CD4-positive, alpha-beta T cell treated with Interferon alpha-2 for 1 hour (primary cell): ENCODE measurements at places on chromosomes 4 and X.
A peak's percentile ranks its signal among the peaks of the same experiment; 100 is the strongest.

DNA sequence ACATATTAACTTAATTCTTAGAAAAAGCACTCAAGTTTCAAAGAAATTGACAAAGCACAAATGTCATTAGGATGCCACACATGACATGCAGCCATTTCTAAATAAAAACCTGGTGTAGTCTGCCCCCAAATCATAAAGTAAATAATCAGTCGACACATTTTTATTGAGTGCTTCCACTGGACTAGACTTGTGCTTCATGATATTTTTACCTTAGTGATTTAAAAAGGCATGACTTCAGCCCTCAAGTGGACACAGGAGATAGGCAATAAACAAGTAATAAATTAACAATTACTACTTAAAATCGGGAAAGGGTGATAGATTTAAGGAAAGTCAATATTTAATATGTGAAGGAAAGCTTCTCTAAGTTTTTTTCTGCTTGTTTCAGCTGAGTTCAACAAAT lies 7.6 kb downstream of the TRAM1L1 start:
- DNase-seq, result no peak

GRCh38 chr4:30924495-30924894 lies 204.3 kb downstream of the PCDH7 start:
- DNase-seq, result no peak

GRCh38 chr4:74157154-74157553 lies 764 bp upstream of the MTHFD2L start:
- no peak for DNase-seq

- DNase-seq, result no peak
Measured at GRCh38 chr4:66906314-66906713, 639.0 kb downstream of the CENPC start.

DNA sequence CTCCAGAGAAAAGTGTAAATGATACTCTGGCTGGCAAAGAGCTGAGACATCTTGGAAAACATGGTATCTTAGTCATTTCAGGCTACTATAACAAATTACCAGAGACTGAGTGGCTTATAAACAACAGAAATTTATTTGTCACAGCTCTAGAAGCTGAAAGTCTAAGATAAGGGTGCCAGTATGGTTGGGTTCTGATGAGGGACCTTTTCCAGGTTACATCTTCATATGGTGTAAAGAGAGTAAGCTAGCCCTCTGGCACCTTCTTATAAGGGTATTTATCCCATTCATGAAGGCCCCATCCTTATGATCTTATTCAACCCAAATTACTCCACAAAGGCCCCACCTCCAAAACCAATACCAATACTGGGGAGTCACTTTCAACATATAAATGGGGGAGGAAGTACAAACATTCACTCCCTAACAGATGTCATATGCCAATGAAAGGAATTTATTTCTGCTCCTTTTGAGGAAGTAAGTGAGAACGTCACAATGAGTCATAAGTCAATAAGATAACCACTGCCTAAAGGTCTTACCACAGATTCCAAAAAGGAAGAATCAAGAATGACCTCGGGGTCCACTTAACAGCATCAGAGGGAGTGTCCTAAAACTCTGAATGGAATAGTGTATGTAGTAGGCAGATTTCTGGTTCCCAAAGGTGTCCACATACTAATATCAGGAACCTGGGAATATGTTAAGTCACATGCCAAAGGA lies 246.6 kb downstream of the OPHN1 start:
- no peak for DNase-seq

DNA sequence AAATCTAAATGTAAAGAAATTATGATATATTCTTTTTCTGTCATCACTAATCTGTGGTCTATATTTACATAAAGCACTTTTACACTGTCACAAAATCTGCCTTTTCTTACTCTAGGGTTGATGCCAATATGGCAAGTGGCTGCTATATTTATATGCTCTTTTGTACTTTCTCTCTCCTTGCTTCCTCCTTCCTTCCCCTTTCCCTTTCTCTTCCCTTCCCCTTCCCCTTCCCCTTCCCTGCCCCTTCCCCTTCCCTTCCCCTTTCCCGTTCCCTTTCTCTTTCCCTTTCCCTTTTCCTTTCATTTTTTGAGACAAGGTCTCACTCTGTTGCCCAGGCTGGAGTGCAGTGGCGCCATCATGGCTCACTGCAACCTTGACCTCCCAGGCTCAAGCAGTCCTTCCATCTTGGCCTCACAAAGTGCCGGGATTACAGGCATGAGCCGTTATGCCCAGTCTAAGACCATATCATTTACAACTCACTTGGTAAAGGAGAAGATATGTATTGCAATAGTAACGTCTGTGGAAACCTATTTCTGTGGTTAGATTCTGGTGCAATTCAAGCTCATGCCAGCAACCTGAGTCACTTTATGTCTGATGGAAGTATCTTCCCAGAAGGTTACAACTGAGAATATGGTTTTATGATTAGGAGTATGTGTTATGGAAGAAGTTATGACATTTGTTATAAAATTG lies 13.9 kb upstream of the PLAC8 start:
- DNase-seq, result no peak

DNA sequence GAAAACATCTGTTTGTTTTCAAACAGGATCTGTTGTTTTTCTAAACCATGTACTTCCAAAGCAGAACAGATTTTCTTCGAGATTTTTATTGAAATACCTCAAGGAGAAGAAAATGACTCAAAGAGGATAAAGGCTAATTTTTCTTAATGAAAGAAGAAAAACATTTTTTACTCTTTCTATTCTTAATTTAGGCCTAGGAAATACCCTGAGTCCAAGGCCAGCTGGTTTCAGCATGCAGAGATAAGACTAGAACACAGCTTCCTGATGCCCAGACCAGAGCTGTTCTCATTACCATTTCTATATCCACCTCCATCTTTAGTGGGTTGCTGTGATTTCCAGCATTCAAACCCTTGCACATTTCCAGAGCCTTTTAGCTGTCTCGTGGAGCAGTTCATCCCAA lies 18.3 kb downstream of the GAB1 start:
- DNase-seq, result no peak

GRCh38 chr4:121998024-121998423 lies 46.2 kb upstream of the TRPC3 start:
- no peak for DNase-seq

DNA sequence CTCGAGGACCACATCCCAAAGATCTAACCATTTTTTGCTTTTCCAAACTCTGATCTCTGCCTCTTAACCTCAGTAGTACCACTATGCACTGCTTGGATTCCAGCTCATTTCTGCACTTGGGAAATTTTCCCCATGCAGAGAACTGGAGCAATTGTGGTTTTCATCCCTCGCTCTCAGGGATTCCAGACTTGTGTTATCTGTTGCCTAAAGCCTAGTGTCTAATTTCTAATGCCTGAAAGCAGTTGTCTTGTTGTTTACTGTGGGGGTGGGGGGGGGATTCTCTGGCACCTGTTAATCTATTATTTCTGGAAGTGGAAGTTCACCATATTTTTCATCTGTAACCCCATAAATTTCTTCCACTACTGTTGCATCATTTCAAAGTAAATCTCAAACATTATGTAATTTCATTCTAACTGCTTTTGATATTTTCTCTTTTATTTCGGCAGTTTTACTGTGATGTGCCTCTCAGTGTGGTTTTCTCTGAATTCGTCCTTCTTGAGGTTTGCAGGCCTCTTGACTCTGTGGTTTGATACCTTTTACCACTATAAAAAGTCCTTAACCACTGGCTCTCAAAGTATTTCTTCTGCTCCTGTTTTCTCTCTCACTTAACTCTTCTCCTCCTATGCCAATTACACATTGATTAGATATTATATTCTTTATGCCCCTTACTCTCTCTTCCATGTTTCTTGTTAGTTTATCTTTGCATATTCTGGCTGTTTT lies 205.6 kb upstream of the EOLA2 start:
- DNase-seq, result no peak

- DNase-seq, result no peak
Measured at GRCh38 chr4:181504924-181505323, 738.3 kb upstream of the TENM3 start.

GRCh38 chrX:15804563-15804962 lies 14.3 kb downstream of the ZRSR2 start:
- no peak for DNase-seq

DNA sequence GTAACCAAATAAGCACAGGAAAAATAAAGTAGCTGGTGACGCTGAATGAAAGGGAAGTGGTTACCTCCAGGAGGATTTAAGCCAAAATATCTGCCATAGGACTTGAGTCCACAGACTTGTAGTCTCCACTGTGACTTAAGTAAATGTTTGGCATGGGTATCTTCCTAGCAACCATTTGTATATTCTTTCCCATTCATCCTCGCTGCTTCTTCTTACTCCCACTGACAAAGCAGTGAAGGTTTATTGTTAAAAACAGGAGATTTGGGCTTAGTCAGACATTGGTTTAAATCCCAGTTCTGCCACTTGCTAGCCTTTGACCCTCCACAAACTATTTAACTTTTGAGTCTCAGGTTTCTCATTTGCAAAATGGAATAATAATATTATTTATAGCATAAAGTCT lies 22.3 kb downstream of the COL4A6 start:
- no peak for DNase-seq

DNA sequence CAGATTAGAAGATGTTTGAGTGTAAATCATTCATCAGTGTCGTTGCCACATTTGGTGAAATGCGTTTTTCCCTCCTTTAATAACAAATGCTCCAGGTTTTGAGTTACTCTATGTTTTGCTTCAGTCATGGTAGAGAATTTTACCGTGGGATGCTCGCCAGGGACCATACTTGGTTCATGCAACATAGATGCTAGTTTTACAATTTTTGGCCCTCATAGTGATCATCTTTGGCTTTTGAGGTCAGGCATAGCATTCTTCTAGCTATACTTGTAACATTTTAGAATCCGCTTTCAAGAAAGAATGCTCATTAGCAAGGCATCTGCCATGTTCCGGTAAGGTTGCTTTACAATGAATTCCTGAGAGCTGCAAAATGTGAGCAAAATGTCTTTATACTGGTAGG lies 147.2 kb downstream of the SPCS3 start:
- no peak for DNase-seq

DNA sequence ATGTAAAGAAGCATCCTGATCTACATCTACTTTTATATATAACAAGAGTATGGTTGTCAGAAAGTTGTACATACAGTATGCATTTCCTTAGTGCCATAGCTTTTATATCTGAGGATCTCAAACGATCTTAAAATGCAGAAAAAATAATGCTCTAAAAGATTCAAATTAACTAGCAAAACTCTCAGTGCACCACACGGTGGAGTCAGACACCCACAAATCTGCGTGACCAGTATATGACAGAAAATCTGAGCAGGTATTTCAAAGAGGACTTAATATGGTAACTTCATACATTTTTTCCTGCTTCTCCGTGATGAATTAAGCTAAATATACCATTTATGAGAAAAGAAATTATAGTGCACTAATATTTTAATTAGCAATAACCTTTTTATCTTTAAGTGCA lies 803.0 kb downstream of the DMD start:
- peak; percentile 5 for DNase-seq

GRCh38 chr4:169956091-169956843 lies 69.9 kb downstream of the MFAP3L start:
- DNase-seq, result no peak

DNA sequence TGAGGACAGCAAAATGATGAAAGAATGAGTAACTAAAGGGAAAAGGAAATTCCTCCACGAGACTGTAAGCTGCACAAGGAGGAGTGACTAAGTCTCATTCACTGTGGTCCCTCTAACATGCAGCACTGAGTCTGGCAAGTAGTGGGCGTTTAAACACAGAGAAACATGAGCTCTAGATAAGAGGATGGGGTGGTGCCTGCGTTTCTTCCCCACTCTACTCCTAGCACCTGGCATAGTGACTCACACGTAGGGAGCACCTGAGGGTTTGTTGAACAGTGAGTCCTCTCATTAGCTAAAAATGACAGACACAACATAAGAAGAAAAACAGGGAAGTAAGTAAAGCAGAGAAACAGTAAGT lies 105.8 kb upstream of the CBR4 start:
- no peak for DNase-seq

DNA sequence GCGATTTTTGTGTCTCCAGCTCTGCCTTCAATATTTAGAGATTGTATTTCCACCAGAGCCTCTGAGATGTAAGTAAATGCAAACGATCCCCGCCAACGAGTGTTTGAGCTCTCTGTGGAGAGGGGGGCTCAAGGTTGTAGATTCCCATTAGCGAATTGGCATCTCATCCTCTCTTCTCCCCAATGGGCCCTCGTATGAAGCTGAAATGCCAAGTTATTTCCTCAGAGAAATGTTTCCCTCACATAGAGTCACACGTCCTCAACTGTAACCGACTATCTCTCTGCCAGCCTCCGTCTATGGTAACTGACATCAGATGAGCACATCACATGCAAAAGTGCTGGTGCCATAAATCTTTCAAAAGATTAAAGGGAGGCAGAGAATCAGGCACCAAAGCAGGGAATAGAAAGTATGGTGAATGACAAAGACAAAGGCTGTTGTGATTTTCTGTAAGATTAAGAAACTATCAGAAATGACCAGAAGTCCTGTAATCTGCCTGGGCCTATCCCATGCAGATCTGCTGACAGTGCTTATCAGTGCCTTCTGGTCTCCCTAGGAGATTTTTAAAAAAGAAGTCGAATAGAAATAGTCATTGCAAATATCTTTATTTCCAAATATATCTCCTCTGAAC lies 157.1 kb downstream of the PDGFRA start:
- DNase-seq, result no peak

GRCh38 chrX:15158736-15159406 lies 111.0 kb downstream of the ASB9 start:
- peak; percentile 62 for DNase-seq

GRCh38 chr4:61507091-61507490 lies 307.0 kb downstream of the ADGRL3 start:
- DNase-seq, result no peak

- peak; percentile 95 for DNase-seq
Measured at GRCh38 chr4:88456670-88457306, at the start of gene HERC5. Gene HERC5 (plus strand): TSS chr4:88457119. CDS start chr4:88457270, 151 bp downstream.

GRCh38 chr4:60384516-60384915 lies 815.6 kb upstream of the ADGRL3 start:
- no peak for DNase-seq

GRCh38 chr4:56681853-56682525 lies 893 bp upstream of the HOPX start:
- no peak for DNase-seq

GRCh38 chr4:47210828-47211227 lies 179.5 kb downstream of the GABRB1 start:
- no peak for DNase-seq

GRCh38 chr4:7212921-7213320 lies 20.6 kb downstream of the SORCS2 start:
- DNase-seq, result no peak

GRCh38 chr4:69748173-69748572 lies 12.2 kb downstream of the SULT1B1 start:
- no peak for DNase-seq

DNA sequence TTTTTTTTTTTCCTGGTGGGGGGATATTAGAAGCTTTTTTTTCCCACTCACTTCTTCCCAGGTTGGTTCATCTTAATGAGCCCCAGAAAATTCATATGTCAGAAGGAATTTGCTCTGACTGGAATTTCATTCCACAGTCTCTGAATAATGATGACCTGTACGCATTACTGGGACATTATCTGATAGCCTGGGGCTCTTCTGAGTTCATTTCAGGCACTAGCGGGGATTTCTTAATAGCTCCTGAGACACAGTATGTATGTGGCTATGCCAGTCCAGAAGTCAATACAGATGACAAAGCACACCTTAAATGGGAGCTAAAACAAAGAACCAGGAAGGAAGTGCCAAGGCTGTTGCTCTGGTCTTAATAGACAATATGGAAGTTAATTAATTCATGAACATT lies 295.2 kb upstream of the IGFBP7 start:
- no peak for DNase-seq
